Hematopoietic multipotent progenitor cell (in vitro differentiated cells): ENCODE measurements at places on chromosomes 12 and 14.

- no peak for DNase-seq
Measured at GRCh38 chr12:48788854-48789775, at the start of gene ADCY6. Gene ADCY6 (minus strand): TSS chr12:48789089. CDS start chr12:48783434, 5,655 bp downstream.

DNA sequence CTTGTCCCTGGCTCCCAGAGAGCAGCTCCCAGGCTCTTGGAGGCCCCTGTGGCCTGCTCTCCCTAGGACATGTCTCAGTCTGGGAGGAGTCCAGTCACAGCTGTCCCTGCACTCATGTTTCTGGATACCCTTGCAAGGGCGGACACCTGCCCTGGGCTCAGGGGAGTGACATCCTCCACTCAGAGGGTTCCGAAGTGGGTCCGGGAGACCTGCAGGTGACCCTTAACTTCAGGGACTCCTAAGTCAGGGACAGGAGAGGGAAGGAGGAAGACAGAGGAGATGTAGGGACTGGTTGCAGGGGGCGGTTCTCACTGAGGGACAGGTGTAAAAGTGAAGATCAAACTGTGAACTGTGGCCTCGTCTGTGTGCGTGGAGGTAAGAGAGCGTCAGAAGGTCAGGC lies 37.6 kb downstream of the CACNA2D4 start:
- DNase-seq: no peak

DNA sequence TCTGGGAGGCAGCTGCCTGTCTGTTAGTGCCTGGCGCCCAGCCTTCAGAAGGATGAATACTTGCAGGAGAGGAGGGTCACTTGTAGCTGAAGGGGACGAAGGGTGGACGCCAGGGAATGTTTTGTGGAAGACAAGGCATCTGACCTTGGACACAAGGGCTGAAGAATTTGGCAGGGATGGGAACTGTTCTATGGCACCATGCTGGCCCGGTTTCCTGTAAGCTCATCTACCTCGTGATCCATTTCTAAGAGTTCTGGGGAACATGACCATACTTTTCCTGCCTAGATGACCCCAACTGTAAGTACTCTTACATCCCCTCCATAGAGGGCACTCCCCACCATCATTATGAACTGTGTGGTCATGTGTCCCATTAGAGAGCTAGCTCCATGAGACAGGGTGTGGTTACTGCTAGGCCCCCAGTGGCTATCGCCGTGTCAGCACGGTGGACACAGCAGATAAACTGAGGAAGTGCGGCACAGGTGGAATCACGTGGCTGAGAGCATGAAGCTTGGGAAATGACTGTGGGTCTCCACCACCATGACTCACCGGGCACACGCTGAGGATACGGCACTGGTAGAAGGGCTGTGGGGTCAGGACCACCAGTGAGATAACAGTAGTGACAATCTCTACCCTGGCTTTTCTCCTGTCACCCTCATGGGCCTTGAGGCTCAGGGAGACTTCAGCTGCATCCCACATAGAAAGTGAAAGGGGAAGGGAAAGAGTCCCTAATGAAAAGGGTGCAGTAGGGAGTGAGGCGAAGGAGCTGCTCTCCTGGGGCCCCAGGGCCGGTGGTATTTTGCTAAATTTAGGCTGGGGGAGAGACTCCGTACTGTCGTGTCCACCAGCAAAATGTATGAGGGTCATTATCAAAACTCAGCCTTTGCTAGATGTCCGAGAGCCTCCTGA lies 252.6 kb downstream of the FOXN3 start:
- peak; percentile 73 for DNase-seq

- no peak for DNase-seq
Measured at GRCh38 chr12:49026101-49026500, 7.5 kb upstream of the PRKAG1 start.

DNA sequence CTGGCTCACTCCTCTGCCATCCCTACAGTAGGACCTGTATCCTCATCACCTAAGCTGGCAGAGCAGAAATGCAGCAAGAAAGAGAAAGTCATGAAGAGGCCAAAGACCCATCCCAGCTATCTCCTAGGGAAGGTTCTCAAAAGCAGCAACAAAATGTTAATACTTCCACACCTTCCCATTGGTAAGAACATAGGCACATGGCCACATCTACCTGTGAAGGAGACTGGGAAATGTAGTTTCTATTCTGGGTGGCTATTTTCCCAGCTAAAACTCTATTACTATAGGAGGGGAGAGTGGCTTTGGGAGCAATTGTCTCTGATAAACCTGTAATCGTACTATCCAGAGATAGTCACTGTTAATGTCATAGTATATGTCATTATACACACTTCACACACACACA lies 13.7 kb upstream of the EIF2B2 start:
- no peak for DNase-seq

DNA sequence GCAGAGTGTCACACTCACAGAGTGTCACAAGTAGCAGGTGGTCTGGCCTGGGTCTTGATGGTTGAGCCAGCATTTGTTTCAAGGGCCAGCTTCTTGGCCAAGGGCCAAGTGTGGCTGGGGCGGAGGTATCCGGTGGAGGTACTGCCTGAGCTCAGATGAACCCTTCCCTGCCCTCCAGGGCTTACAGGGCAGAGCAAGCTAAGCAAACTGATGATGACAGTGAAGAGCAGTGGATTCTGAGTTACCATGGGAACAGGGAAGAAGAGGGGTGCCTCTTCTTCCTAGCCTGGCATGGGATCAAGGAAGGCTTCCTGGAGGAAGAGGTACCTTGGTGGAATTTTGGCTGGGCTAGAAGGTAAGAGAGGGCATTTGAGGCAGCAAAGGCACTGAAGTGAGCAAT lies 35.7 kb downstream of the MVK start:
- no peak for DNase-seq

DNA sequence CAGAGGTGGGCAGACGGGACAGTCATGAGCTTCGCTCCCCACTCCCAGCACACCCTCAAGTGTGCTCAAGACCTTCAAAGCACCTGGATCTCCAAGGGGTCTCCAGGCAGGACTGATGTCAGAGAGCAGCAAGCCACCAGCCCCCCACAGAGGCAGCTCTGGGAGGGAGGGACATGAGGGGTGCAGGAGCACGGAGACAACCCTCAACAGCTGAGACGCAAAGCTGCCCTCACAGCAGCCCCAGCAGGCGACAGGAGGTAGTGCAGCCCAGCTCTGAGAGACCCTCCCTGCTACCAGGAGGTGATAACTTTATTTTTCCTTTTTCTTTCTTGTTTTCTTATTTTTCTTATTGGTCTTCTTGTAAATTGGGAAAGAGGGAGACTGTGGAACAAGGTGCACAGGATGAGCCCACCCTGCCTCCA lies 17.9 kb downstream of the SIVA1 start:
- DNase-seq: no peak

- DNase-seq: no peak
Measured at GRCh38 chr12:5783289-5783920, 161.7 kb downstream of the ANO2 start.

GRCh38 chr14:30974628-30975027 lies 50.8 kb upstream of the AP4S1 start:
- no peak for DNase-seq

DNA sequence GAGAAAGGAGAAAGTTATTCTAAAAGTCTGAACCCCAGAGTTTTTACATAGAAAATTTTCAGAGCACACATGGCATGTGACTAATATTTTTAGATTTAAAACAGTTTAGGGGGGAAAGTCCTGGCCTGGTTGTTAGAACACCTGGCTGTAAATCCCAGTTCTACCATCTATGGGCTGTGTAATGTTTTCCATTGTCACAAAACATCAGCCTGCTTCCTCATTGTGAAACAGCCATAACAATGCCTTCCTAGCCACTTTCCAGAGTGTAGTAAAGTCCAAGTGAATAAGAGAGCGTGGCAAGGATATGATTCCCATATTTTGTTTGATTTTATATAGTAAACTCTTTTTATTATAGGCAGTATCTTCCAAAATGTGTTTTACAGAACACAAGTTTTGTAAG lies 310.0 kb upstream of the DCN start:
- no peak for DNase-seq

GRCh38 chr14:24802236-24802635 lies 168.2 kb upstream of the GZMB start:
- DNase-seq: no peak

GRCh38 chr12:55392032-55392795 lies 8.1 kb upstream of the OR6C65 start:
- DNase-seq: no peak

DNA sequence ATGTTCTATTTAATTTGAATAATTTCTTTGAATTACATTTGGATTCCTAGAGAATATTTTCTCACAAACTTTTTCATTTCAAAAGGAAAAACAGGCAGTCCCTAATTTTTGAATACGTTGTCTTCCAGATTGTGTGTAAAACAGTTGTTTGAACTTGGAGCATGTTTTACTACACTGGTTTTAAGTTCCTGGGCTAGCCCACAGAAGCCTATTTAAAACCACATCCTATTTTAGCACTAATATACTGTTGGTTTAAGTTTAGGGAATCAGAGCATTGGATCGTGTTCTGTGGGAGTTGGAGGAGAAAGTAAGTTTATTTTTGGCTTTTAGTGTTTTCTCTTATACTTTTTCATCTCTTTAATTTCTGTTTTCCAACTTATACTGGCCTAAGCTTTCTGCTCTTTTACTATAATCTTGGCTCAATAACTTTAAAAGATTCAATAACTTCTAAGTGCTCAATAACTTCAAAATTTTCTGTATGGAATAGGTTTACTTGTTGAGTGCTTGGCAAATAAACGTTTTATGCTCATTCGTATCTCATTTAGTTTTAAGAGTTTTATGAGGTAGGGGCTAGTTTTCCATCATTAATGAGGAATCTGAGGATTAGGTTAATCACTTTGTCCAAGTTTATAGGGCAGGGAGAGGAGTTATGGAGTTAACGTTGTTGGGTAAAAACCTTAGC lies 14.9 kb downstream of the LEMD3 start:
- no peak for DNase-seq

DNA sequence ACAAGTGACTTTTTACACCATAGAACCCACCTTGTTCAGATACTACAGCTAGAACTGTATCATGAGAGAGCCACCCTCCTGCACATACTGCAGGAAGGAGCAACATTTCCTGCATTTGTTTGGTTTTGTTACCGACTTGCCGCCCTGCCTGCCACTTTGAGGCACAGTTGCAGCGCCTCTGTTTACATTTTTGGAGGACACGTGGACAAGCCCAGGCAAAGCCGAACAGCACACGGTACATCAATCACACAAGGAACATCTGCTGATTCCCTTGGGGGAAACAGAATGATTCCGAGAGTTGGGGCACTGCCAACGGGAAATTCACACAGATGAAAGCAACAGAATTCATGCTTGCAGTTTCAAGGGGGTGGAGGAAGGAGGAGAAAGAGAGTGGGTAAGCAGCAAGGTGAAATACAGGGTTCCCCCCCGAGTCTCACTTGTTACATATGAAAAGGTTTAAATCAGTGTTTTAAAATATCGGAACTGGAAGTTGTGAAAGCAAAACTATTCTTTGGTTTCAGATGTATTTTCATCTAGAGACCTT lies 110.7 kb downstream of the BTG1 start:
- DNase-seq: peak; percentile 24

DNA sequence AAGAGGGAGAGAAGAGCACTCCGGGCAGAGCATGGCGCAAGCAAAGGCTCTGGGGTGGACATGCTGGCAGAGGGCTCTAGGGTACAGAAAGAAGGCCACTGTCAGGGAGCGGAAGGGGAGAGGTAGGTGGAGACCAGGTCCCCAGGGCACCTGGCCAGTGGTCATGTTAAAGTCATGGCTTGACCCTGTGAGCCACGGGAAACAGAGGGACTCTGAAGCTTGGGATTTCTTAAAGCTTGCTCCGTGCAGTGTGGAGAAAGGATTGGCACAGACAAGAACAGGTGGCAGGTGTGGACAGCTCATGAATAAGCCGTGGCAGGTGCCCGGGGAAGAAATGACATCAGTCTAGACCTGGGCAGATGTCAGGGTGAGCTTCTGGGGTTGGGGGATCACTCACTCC lies 413.8 kb downstream of the BCL11B start:
- DNase-seq: no peak

GRCh38 chr14:90839024-90839888 lies 23.0 kb upstream of the TTC7B start:
- DNase-seq: no peak

GRCh38 chr14:96260341-96260821 lies 4.4 kb downstream of the BDKRB1 start:
- no peak for DNase-seq

DNA sequence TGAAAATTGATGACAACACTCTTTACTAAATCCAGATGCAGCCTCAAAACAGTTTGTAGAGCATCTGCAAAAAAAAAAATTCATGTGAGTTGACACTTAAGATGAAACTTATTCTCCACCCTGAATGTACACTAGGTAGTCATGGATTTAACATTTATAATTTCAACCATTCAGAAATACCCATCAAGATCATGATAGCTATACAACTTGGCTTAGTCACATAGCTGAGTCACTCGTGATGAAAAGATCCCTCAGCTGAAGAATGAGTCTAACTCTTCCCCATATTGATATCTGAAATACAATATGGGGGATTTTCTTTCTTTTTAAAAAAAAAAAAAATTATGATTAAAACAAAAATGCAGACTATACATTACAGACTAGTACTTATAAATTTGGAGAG lies 104.8 kb upstream of the PLEKHG7 start:
- no peak for DNase-seq
